ENCODE measurements at places on chromosomes 3 and 15.

DNA sequence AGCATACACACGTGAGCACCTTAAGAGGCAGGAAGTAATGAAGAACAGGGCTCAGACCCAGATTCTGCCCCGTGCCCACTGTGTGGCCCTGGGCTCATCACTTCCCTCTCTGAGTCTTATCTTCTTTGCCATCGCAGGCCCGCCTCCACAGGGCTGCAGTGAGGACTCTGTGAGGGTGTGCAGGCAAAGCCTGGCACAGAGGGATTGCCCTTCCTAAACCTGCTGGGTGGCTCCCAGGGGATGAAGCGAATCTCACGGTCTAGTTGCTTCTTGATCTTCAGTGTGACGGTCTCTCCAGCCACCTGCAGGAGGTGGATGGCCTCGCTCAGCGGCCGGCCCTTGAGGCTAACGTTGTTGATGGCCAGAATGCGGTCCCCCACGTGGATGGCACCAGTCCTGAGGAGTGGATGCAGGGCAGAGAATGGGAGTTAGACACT is 32.8 kb downstream of the GRIP2 start:
- no peak for DNase-seq

DNA sequence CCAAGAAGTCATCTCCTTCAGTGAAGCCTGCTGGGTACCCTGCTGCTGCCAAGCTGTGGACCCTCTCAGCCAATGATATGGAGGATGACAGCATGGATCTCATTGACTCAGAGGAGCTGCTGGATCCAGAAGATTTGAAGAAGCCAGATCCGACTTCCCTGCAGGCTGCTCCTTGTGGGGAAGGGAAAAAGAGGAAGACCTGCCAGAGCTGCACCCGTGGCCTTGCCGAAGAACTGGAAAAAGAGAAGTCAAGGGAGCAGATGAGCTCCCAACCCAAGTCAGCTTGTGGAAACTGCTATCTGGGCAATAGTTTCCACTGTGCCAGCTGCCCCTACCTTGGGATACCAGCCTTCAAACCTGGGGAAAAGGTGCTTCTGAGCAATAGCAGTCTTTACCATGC is 13.7 kb upstream of the ANP32A start:
- DNase-seq: no peak

GRCh38 chr15:79919749-79920511 is 23.1 kb upstream of the MTHFS start:
- DNase-seq: no peak

GRCh38 chr3:37787153-37787867 is 74.4 kb upstream of the CTDSPL start:
- DNase-seq: no peak

- DNase-seq: no peak
These were observed 40.1 kb upstream of the CD47 start for GRCh38 chr3:108130701-108131474.

DNA sequence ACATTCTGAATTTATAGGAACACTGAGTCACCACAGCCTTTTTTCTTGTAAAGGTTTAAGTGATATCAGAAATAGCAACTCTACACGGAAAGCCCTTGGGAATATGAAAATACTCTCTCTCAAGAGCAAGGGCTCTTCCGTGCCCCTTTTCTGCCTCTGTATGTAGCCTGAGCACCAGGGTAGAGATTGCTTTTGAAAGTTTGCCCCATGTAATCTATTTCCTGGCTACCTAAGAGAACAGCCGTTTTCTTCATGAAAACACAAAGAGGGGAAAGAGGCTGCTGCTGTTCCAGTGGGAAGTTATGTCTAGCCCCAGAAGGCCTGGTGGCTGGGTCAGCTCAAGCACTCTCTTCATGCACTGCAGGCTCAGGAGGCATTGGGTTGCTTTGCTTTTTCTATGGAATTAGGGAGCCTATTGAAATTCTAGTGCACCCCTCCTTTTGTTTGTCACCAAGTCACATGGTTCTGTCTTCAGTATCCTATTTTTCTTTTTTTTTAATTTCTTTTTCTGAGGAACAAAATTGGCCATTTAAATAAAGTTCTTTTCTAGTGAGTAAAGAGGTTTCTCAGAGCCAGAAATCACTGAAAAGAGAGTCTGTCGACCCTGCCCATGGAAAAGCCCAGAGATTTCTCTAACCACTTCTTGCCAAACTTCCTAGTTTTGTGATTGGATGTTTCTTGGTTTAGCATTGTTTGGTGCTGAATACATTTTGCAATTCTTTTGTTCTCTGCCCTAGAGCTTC is 39.5 kb downstream of the TIGIT start:
- no peak for DNase-seq

- DNase-seq: no peak
These were observed 208.8 kb downstream of the STAG1 start for GRCh38 chr3:136543385-136543784.

DNA sequence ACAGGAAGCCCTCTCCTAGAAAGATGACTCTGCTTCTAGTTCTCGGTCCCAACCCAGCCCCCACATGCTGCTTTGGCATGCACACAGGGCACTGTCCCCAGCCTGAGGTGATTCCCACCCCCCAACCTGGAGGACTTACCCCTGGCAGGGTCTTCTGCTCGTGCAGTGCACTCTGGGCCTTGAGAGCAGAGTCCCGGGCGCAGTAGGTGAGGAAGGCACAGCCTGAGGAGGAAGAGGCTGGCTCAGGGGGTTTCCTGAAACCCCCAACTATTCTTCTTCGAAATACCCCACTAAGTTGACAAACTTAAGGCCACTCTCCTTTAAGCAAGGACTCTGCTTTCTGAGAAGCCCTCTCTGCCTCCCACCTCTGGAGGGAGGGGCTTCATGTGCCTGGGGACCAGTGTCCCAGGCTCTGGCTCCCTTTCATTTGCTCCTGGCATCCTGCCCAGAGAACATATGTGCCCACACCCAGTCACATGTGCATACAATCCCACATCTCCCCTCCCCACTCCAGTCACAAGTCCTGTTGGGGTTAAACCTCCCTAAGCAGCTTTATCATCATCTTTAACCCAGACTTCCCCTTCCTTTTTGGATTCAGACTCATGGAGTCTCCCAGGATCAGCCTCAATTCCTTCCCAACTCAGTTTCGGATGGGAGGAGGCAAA is 4.1 kb downstream of the CELF6 start:
- DNase-seq: no peak

GRCh38 chr3:29290596-29290995 is 9.7 kb downstream of the RBMS3 start:
- DNase-seq: no peak

- no peak for DNase-seq
These were observed 417 bp downstream of the TBCCD1 start for GRCh38 chr3:186566772-186567071.

DNA sequence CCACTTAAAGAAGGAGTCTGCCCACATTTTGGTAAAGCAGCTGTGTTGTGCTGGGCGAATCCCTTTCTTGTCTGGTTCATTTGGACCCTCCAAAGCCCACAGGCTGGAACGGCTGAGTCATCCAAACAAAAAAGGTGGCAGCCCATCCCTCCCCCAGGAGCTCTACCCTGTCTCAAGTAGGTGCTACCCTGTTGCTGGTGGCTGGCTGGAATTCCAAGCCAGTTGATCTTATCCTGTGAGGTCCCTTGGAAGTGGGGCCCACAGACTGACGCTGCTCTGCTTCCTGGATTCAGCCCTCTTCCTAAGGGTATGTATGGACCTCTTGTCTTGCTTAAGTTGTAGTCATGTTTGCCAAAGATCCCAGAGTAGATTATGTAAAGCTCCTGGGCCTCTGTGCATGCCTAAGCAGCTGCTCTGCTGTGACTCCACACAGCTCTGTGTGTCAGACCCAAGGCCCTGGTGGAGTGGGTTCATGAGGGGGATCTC is 44.5 kb downstream of the CCR1 start:
- no peak for DNase-seq

DNA sequence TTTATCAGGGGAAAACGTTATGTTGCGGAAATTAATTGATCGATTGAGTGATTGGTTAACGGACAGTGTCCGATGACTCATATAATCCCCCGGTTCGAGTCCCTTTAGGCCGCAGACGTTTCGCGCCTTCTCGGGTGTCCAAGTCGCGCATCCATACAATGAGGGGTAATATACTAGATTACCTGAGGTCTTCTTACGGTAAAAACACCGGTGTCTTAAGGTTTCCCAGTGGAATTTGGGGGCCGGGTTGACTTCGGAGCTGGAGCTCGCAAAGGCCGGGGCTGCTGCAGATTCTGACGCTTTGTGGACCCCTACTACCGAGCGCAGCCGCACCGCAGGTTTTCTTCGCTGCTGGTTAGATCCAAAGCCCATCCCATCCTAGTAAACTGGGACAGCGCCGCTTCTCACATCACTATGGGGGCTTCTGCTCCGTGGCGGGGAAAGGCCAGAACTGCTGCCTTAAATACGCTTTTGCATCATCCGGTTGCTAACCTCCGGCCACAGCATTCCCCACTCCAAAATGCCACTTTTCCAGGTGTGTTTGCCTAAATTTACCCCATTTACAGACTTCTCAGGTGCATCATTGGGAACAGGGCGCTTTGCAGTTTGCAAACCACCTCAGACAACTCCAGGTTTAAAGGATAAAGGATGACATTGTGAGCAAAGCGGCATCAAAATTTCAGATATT is 858 bp upstream of the SACM1L start:
- no peak for DNase-seq

GRCh38 chr15:47870956-47871625 is 153.8 kb downstream of the SEMA6D start:
- no peak for DNase-seq

GRCh38 chr3:24088782-24089181 is 143.7 kb downstream of the NR1D2 start:
- DNase-seq: no peak

DNA sequence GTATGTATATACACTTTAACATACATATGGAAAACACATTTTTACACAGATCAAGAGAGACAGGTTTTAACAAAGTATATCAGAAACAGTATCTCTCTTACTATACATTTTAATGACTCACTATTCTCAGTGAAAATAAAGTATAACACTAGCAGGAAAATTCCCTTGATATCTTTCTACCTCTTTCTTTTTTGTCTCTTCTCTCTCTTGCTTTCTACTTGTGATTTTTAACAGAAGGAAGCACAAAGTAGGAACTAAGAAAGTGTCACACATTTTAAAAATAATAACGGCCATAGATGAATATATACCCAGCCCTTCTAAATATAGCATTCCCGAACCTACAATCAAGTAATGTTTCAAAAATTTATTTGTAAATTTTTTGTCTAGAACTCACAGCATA is 4.8 kb downstream of the DENND4A start:
- no peak for DNase-seq

DNA sequence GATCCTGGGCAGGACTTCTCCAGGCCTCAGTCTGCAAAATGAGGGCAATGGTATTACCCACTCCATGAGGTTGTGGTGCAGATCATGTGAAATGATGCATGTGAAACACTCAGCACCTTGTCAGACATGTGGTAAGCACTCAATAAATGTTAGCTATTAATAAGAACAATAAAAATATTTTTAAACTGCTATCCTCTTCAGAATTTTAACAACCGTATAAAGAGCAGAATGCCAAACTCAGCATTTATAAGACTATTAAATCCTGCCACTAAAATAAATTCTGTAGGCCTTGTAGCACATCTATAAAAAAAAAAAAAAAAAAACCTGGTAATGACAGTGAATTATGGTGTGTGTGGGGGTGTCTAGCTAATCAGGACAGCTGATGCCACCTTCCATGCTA is 213.9 kb upstream of the UMPS start:
- DNase-seq: no peak

DNA sequence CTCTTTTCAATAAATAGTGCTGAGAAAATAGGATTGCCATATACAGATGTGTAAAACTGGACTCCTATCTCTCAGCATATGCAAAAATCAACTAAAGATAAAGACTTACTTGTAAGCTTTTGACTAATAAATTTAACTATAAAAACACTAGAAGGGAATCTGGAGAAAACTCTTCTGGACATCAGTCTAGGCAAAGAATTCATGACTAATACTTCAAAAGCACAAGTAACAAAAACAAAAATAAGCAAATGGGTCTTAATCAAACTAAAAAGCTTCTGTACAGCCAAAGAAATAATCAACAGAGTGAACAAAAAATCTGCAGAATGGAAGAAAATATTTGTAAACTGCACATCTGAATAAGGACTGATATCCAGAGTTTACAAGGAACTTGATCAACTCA is 1122.2 kb downstream of the TBL1XR1 start:
- DNase-seq: no peak

- DNase-seq: no peak
These were observed 4.1 kb downstream of the RASGRP1 start for GRCh38 chr15:38560456-38560926.

GRCh38 chr15:58762731-58763130 is 8.4 kb upstream of the MINDY2 start:
- DNase-seq: no peak

DNA sequence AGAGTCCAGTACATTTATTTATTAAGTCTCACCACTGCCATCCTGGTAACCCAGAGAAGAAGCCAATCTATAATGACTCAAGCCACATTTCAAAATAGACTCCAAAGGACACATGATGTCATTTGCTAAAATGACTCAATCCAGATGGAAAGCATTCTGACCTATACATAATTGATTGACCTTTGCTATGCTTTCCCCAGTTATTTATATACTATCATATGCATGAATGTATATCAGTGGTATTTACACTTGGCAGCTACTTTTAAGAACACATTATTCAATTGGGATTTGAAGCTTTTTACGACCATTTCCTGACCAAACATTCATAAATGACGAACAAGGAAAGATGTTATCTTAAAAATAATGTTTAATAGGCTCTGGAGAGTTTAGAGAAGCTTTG is 297.2 kb downstream of the FHIT start:
- DNase-seq: no peak

DNA sequence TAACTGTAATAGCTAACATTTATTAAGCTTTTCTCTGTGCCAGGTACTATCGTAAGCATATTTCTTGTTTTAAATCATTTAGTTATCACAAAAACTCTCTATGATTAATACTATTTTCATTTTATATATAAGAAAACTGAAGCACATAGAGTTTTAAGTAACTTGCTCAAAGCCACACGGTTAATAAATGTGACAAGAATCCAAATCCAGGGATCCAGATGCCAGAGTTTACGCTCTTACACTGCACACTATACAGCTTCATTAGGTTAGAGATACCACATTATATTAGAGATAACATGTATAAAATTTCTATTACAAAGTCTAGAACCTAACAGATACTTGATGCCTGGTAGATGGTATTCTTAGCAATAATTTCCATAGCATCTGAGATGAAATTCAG is 265.2 kb downstream of the SHOX2 start:
- DNase-seq: no peak

DNA sequence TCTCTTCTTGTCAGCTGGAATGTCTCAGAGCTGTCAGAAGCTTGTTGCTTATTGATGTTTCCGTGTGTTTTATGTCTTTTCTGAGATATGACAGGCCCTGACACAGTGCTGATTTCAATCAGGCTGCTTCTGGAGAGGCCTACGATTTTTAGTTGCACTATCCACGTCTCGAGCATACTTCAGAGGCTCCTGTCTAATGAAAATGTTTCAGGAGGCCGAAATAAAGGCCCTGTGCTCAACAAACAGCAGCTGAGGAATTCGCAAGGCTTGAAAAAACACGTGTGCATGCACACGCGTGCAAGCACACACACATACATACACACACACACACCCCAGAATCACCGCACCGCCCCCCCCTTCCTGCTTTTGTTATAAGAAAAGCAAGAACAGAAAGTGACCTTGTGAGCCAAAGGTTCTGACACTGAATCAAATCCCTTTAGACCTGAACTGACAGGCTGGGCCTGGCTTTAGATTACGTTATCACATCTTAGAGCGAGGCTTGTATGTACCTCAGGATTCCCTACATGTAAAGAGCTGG is 296.6 kb downstream of the NR2F2 start:
- no peak for DNase-seq
